Immature natural killer cell (primary cell): ENCODE measurements at places on chromosomes 4 and X. TPM values are rescaled to one million over a fixed set of nuclear protein-coding genes. Genes with fewer than 3 reads are reported as not detected.

DNA sequence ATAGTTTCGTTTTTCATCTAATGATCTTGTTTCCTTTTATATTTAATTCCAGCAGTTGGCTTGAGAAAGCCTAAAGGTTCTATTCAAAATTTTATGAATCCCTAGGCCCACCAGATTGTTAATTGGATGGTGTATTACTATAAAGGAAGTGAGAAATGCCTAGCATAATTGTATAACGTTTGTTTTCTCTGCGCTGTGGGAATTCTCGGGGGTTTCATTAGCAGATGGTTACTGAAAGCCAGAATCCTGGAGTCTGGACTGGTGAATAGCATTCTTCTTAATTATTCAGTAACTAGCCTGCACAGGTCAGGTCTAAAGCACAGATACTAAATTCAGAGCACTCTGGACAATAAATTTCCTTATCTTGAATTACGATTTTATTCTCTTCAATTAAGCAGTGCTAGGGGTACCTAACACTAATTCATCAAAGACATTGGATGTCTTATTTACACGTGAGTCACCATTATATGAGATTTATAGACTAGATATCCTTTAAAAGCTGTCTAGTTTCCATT, 459.4 kb downstream of the DTHD1 start:
- DNase-seq = no peak

DNA sequence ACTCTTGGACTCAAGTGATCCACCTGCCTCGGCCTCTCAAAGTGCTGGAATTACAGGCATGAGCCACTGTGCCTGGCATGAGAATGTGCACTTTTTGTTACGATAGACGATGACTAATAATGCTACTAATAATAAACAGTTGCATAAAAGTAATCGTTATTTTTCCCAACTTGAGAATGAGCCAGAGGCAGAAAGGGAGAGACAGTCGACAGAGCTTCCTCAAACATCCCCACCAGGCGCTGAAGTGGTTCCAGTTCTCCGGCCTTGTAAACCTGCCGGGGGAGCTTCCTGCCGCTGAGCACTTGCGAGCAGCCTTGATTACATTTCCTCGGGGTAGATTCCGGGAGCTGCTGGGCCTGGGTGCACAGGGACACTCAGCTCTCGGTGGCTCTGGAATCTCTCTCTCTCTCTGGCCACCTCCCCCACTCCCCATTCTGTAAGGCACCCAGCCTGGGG, 8.9 kb upstream of the HTRA3 start:
- DNase-seq = no peak

DNA sequence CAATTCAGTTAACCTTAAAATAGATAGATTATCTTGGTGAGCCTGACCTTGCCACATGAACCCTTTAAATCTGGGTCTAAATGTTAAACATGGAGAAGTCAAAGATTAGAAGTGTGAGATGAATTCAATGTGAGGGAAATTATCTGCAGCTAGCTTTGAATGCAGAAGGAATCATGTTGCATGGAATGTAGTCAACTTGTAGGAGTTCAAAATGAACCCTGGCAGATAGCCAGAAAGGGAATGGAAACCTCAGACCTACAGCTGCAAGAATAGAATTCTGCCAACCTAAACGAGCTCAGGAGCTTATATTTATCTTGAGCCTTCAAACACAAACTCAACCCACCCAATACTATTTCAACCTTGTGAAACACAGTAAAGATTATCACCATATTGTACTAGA, 632.5 kb downstream of the KCTD8 start:
- no peak for DNase-seq

GAGE12H gene
- polyA plus RNA-seq = not detected

GRCh38 chr4:175622887-175623286, 189.2 kb downstream of the GPM6A start:
- DNase-seq = no peak

GRCh38 chr4:39068907-39069306, 6.9 kb downstream of the KLHL5 start:
- DNase-seq = no peak

GIMD1 gene
- polyA plus RNA-seq = not detected

DNA sequence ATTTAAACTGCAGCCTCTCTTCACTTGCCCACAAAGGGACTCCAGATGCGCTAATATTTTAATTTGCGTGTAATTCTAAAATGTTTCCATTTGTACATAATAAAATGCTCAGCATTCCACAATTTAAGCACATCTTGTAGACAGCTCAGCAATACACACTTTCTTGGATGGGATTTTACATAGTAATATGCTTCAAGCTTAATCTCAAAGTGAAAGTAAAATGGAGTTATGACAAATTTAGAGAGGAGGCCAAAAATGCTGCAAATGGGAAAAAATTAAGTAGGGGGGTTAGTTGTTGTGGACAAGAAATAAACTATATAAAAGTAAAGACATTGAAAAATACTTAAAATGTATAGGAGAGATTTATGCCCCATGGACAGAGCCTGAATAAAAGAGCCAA, 149.1 kb downstream of the FBXO8 start:
- DNase-seq = no peak

DNA sequence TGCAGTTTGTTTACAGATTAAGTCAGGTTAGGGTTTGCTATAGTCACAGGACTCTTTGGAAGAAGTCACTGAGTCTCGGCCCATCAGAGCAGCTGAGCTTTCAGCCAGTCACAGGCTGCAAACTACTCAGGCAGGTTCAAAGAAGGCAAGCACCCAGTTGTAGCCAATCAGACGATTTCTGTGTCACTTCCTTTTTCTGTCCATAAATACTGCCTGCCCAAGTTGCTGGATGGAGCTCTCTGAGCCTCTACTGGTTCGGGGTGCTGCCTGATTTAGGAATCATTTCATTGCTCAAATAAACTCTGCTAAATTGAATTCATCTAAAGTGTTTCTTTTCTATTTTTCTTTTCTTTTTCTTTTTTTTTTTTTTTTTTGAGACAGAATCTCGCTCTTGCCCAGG, 7.3 kb upstream of the SH3BP2 start:
- DNase-seq = no peak

GRCh38 chr4:150248181-150248580, 169.9 kb downstream of the DCLK2 start:
- no peak for DNase-seq

PI4K2B gene
- polyA plus RNA-seq = 9.2 TPM

DNA sequence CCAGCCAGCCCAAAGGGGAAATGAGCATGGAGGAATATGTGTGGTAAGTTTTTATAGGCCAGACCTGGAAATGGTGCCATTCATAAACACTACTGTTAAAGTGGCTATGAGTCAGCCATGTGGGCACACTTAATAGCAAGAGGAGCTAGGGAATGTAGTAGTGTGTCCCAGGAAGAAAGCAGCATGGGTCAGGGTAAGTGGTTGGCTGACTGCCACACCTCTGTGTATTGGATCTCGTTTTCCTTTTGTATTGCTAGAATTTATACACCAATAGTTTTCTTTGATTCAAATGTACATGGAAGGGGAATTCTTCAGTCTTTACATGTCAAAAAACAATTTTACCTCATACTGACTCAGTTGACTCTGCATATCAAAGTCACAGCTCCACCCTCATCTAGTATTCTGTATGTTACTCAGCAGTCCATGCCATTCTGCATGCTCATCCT, 22.9 kb upstream of the SGMS2 start:
- no peak for DNase-seq

SLC10A7 gene
- polyA plus RNA-seq = 13.4 TPM

GRCh38 chr4:85102606-85103005, 136.1 kb upstream of the WDFY3 start:
- no peak for DNase-seq

DNA sequence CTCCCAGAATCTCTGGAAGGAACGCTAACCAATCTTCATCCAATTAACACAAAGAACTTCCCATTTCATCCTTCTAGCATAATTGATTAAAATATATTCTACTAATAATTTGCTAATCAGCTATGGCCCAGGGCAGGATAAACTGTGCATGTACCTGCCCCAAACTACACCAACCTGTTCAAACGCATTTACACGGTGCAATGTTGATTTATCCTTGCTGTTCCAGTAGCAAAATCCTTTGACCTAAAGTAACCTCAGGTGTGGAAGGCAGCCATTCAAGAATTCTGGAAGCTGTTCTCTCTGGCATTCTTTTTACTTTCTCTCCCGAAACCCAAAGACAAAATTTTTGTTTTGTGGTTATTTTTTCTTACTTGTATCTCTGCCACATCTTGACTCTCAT, 309.4 kb downstream of the ZNF674 start:
- DNase-seq = no peak

DNA sequence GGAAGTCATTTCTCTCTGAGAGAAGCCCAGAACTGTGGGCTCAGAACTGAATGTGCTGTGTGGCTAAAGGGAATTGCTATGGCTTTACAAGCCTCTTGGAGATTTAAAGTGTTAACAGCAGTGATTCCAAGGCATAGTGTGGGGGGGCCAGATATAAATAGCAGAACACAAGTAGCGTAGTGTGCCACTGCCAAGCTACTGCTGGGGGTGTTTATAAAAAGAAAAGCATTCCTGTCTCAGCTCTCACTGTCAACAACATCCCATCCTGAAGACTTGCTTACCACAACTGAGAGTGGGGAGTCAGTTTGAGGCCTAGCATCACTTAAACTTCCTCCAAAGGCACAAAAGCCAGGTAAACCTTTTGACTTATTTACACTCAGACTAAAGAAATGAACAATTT, at the start of gene ART3:
TSS of gene ART3 (plus strand) at position 242 of the 400 bp plus-strand sequence. CDS start 1,181 bp downstream, outside the sequence.
- no peak for DNase-seq

DNA sequence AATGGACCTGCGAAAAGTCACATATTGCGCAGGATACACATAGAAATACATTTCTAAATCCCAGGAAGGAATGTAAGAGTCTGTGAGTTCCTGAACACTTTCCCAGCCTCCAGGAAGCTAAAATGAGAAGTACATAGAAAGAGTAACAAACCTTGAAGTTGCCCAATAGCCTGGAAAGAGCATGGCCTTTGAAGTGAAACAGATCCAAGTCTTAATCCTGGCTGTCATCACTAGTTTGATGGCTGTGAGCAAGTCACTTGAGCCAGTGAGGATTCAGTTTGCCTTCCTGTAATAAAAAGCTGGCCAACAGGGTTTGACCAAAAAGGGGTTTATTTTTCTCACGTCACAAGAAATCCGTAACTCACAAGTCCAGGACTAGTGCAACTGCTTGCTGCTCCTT, 69.8 kb downstream of the ARHGEF38 start:
- no peak for DNase-seq

DNA sequence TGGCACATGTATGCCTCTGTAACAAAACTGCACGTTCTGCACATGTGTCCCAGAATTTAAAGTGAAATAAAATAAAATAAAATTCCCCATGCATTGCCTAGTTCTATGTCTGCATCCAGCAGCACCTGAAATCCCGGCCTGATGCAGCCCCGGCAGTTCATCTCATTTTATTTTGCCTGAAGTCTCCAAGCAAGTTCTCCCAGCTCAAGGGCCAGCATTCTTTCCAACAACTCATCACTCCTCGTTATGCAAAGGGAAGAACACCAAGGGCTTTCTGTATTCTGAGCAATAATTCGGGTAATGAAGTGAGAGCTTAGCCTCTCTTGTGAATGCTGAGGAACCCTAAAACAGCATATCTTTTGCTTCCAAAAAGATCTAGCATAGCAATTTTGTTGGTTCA, 2.7 kb downstream of the ENPP6 start:
- no peak for DNase-seq

GRCh38 chrX:8520178-8520577, 55.5 kb downstream of the VCX3B start:
- DNase-seq = no peak

DNA sequence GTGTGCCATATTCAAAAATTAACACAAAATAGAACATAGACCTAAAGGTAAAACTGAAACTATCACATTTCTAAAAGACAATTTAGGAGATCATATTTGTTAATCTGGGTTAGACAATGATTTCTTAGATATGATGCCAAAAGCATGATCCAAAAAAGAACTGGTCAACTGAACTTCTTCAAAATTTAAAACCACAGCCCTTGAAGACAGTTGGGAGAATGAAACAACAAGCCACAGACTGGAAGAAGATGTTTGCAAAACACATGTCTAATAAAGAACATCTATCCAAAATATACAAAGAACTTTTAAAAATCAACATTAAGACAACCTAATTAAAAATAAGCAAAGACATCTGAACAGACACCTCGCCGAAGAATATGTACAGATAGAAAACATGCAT, 19.5 kb downstream of the COMMD8 start:
- DNase-seq = no peak

CFAP47 gene
- polyA plus RNA-seq = not detected
